Activated naive CD4-positive, alpha-beta T cell treated with anti-CD3 and anti-CD28 coated beads, Interleukin-2, amount 10 ng/mL, durations not matched to agents 7 days and 5 days (primary cell): ENCODE measurements at places on chromosomes 3 and 15.
A peak's percentile ranks its signal among the peaks of the same experiment; 100 is the strongest.

DNA sequence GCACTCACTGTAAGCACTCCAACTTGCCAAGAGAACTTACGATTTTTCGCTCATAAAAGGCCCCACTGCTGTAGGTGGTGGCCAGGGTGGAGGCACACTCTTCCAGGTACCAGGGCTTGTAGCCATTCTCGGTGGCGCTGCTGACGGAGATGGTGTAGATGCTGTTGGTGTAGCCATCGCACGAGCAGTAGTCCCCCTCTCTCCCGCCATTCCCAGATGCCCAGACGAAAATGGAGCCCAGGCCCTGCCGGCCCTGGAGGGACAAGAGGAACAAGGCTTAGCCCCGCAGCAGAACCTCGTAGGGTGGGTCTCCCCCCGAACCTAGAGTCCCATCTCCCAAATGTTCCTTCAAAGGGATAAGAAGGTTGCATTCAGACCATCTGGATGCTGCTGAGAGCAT is 96.3 kb downstream of the PCSK6 start:
- no peak for DNase-seq

GRCh38 chr3:152539191-152539764 is 270.5 kb downstream of the MBNL1 start:
- no peak for DNase-seq

GRCh38 chr3:184718431-184718830 is 6.6 kb upstream of the MAGEF1 start:
- DNase-seq = no peak

DNA sequence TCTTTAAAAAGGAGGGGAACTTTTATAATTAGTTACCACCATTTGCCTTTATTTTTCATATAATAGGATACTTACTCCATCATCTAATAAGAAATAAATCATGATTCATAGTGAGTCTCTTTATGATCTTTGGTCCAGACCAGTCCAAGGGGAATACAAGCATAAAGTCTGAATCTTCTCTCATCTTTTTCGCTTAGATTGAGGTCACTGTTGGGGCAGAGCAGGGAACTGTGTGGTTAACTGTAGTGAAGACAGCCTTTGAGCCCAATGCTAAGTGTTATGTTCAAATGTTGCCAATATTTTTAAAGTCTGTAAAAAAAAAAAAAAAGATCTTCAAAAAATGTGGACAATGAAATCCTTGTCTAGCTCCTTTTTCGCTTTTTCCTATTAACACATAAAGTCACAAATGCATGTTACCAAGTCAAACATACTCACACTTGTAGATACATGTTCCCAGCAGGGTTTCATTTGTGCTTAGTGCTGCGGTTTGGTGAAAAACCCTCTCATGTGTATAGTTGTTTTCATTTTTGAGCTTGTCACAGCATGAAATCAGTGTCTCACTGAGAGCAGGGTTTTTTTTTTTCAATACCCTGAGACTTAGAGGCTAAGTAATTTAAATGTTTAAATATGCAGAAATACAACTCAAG is 72.1 kb downstream of the EPHA3 start:
- no peak for DNase-seq

DNA sequence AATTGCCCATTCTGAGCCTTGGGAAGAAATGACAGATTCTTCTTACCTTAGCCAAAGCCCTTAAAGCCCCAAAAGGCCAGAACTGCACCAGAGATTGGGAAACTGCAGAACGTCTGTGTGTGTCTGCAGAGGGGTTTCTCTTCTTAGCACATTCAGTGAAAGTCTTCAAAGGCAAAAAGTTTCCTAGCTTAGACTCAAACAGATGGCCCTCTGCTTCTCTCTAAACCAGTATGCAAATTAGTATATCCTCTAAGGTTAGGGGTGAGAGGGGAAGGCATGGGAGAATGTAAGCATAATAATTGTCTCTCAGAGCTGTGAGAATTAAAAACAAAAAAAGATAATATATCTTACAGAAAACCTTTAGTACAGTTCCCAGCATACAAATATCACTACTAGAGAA is 334.0 kb upstream of the MCTP2 start:
- DNase-seq = no peak

- no peak for DNase-seq
Measured at GRCh38 chr15:26934848-26935247, 36.1 kb upstream of the GABRG3 start.

DNA sequence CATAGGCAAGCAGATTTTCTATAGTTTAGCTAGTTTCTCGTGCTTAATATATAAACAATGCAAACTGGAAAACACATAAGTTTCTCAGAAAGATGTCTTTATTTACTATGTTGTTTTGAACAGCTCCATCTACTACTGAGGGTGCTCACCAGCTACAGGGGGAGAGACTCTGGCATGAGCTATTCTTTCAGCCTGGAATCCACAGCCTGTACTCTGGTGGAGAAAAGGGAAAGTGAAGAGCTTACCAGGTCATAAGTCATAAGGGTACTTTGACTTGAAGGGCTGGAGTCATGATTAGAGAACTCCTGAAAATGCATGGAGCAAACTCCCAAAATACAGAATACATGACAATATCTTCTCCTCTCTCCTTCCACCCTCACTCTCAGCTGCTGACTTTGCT is 4.4 kb upstream of the AVEN start:
- no peak for DNase-seq

DNA sequence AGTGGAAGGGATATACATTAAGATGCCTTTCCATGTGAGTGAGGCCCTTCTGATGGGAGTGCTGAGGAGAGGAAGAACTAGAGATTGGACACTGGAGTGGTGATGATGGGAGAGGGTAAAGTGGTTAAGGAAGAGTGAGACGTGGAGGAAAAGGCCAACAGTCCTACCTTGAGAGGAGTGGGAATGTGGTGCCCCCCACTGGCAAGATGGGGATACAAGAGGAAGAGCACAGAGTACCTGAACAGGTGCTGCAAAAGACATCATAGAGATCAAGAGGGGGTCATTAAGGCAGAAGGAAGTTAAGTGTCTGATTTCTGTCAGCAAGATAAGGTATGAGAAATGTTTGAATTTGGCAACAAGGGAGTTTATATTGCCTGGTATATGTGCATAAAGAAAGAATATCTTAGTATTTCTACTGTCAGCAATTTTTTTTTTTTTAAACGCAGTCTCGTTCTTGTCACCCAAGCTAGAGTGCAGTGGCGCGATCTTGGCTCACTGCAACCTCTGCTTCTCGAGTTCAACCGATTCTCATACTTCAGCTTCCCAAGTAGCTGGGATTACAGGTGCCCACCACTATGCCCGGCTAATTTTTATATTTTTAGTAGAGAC is 34.0 kb downstream of the ARIH2 start:
- peak; percentile 69 for DNase-seq

GRCh38 chr3:66107855-66108254 is 69.1 kb upstream of the MAGI1 start:
- no peak for DNase-seq

DNA sequence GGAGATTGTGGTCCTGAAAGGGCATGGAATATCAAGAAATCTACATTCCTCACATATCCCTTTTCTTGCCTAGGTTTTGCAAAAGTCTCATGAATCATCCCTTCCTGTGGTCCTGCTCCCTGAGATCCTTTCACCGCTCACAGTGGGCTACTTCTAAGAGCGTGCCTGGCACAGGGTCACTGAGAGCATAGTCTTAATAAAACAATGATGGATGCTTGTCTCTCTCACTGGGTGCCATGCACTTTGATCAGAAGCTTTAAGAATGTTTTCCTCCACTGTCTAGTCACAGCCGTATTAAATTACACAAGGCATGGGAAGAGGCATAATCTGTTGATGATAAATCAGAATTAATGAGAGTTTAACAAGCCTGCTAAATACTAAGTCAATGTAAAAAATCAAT is 269.7 kb upstream of the ATP10A start:
- DNase-seq = no peak

GRCh38 chr3:128648940-128649663 is 1.5 kb downstream of the RPN1 start:
- no peak for DNase-seq

DNA sequence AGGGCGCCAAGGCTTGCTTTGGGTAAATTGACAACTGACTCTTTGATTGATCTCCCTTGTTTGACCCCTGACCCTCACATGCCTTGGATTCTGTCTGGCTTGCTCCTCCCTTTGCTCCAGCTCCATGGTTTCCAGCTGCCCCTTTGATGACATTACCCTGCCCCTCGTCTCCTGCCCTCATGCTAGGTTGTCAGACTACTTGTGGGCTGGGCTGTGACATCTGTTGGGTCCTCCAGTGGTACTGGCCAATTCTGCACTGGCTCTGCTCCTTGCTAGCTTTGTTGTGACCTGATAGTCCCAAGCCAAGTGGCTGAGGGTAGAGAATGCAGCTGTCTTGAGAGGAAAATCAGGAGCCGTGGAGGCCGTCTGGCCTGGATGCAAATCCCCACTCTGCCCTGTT is 6.2 kb downstream of the THSD4 start:
- no peak for DNase-seq

GRCh38 chr15:70609889-70610288 is 153.5 kb downstream of the UACA start:
- DNase-seq = no peak

- no peak for DNase-seq
Measured at GRCh38 chr15:68206711-68207151, 1.6 kb upstream of the CALML4 start.

DNA sequence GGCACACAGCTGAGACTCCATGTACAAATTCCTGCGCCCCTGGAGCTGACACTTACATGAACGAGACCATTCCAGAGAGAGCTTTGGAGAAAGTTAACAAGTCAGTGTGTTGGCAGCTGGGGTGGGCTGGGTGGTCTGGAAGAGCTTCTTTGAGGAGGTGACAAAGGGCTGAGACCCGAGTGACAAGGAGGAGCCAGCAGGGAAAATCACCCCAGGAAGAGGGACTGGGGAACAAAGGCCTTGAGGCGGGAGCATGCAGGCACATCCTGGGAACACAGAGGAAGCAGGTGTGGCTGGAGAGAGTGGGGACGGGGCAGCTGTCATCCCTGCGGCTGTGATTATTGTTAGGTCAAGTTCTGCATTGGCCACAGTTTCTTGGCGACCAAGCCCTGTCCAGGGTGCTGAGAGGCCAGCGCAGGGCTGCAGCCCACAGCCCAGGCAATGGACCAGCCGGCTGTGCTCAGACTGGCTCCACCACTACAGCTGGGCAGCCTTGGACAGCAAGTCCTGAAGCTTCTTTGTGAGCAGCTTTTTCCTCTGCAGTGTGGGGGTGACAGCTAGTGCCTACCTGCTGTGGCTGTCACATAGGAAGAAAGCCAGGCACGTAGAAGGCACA is 34.2 kb upstream of the PRR23E start:
- DNase-seq = no peak

DNA sequence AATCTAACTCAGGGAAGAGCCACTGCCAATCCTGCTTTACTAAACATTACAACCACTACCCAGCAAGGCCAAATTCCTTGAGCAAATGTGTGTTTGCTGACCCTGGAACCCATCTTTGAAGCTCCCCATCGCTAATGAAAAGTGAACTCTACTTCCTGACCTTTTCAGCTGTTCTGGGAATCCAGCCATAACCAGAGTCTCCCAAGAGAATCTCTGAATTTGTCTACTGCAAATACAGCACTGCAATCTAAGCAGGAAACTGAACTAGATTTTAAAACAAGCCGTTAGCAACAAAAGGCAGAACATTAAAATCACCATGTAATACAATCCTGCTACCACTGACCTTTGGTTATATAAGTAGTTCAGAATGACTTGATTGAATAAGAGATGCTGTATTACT is 309.2 kb downstream of the MAGI1 start:
- no peak for DNase-seq

- no peak for DNase-seq
Measured at GRCh38 chr3:12579905-12580304, 23.0 kb downstream of the MKRN2 start.

DNA sequence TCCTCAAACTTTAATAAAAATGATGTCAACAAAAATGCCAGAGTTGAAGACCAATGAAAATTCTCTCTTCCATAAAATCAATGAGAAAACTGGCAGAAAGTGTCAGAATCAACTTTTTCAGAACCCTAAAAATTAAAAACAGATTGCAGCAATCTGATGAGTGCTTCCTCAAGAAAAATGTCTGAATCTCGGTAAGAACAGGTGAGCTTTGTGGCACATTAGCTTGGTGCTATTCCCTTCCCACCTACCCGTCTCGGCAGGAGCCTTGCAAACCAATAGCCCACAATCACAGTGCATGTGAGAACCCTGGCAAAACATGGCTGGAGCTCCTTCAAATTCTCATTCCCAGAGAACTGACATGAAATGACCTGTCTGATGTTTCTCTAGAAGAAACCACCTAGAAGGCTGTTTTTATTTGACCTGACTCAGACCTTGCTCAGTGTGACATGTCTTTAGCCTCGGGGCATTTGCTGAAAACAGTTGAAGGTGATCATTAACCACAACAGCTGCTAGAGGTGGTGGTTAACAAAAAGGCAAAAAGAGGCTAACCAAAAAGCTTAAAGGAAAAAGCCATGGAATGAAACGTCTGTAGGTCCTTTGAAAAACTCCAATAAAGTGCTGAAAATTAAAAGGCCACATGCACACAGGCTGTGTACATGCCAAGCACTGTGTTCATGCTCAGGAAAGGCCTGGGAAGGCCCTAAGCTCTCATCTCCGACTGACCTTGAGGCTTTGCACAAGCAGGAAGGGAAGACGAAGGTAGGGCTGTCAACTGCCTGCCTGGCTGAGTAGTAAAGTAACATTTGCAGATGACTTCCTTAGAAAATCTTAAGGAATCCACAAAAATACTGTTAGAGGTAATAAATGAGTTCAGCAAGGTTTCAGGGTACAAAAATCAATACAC is 253.0 kb upstream of the NSMCE3 start:
- no peak for DNase-seq

DNA sequence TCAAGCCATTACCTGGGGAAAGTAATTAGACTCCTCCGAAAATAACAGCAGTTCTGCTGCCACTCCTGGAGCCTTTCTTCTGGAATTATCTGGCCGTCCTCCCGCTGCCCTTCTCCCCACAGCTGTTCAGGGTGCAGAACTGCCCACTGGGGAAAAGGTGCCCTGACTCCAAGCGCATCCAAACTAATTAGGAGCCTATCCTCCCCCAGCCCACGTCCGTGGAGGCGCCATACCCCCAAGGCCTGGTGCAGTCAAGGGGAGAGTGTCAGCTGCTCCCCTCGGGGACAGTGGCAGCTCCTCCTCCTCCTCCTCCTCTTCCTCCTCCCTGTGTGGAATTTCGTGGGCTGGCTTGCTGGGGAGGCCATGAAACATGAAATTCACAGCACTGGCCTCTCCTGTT is 177.2 kb downstream of the XXYLT1 start:
- no peak for DNase-seq

DNA sequence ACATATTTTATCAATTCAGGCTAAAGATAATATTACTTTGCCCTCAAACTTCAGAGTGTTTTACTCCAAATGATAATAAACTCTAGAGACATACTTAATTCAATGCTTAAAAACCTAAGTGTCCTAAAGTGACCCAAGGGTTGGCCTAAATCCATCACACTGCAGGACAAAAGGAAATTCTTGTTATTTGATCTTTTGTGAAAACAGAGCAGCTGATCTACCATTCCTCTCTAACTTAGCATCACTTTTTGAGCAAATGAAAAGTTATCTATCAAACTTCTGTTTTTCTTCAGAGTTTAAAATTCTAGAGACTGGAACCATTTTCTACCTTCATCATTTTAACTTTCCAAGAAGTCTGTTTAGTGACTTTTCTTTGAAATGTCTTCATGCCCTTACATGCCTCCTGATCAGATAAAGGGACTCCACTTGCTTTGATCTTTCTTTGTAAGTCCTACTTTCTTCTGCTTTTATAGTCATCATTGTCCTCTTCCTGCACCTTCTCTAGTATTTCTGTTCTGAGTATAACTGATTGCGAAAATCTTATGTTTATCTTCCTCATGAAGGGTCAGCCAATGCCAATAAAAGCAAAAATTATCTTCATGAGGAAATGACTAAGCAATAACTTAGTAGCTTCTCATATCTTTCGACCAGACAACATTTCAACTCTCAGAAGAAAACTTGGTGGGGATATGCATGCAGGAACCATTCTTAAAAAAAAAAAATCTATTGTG is 378.7 kb upstream of the TGFBR2 start:
- no peak for DNase-seq

GRCh38 chr15:61171209-61171608 is 57.9 kb downstream of the RORA start:
- DNase-seq = no peak
